GM12878 (cell line): ENCODE measurements at places on chromosomes 3 and 15. TPM values are rescaled to one million over a fixed set of nuclear protein-coding genes. Genes with fewer than 3 reads are reported as not detected.

TMEM115 gene
- 17.6 and 18.0 TPM in 2 replicates for polyA plus RNA-seq

ZBTB38 gene
- polyA plus RNA-seq, result 85.8 and 89.5 TPM in 2 replicates

FGF12 gene
- not detected in 2 replicates for polyA plus RNA-seq

CMTM8 gene
- polyA plus RNA-seq, result not detected in 2 replicates

GCSAM gene
- polyA plus RNA-seq, result 85.4 and 90.8 TPM in 2 replicates

SETD2 gene
- polyA plus RNA-seq, result 19.2 and 21.6 TPM in 2 replicates

A4GNT gene
- not detected in 2 replicates for polyA plus RNA-seq

MOBP gene
- not detected in 2 replicates for polyA plus RNA-seq

ZNF80 gene
- polyA plus RNA-seq, result not detected in 2 replicates

RBP2 gene
- not detected in 2 replicates for polyA plus RNA-seq

CFAP92 gene
- polyA plus RNA-seq, result 0.14 and 0.33 TPM in 2 replicates

LNP1 gene
- 3.1 and 3.3 TPM in 2 replicates for polyA plus RNA-seq

FOXL2NB gene
- not detected in 2 replicates for polyA plus RNA-seq

CFAP100 gene
- 0.27 TPM in 1 of 2 replicates, not detected in the other for polyA plus RNA-seq

GOLGA6L4 gene
- polyA plus RNA-seq, result 0.07 and 0.28 TPM in 2 replicates

RASGRF1 gene
- polyA plus RNA-seq, result 1.8 and 1.9 TPM in 2 replicates
